ENCODE measurements at places on chromosomes 1 and 21. TPM values are rescaled to one million over a fixed set of nuclear protein-coding genes. Genes with fewer than 3 reads are reported as not detected.

GRCh38 chr1:18783705-18784481, 75.6 kb downstream of the TAS1R2 start:
- DNase-seq, result no peak
- no peak overlapping the region for H3K27ac ChIP-seq
- H3K36me3 ChIP-seq, result no peaks in the 10 kb centered on the region
- H3K27me3 ChIP-seq, result peaks cover 13% of the 10 kb centered on the region
- H3K4me3 ChIP-seq, result no peak overlapping the region

- peaks cover 57% of the 10 kb centered on the region for H3K27me3 ChIP-seq
- H3K4me3 ChIP-seq, result no peak overlapping the region
- H3K27ac ChIP-seq, result no peak overlapping the region
- peaks cover 6% of the 10 kb centered on the region for H3K4me1 ChIP-seq
- DNase-seq, result no peak
Measured at GRCh38 chr1:201742476-201742875, 86.5 kb upstream of the IPO9 start.

The ADCY10 gene
- total RNA-seq, result 0.19 TPM

GRCh38 chr1:23651069-23651808, 40.4 kb upstream of the RPL11 start:
- no peaks in the 10 kb centered on the region for H3K36me3 ChIP-seq
- H3K4me1 ChIP-seq, result no peaks in the 10 kb centered on the region
- no peak for DNase-seq
- H3K27me3 ChIP-seq, result peaks cover 1% of the 10 kb centered on the region
- no peak overlapping the region for H3K4me3 ChIP-seq

DNA sequence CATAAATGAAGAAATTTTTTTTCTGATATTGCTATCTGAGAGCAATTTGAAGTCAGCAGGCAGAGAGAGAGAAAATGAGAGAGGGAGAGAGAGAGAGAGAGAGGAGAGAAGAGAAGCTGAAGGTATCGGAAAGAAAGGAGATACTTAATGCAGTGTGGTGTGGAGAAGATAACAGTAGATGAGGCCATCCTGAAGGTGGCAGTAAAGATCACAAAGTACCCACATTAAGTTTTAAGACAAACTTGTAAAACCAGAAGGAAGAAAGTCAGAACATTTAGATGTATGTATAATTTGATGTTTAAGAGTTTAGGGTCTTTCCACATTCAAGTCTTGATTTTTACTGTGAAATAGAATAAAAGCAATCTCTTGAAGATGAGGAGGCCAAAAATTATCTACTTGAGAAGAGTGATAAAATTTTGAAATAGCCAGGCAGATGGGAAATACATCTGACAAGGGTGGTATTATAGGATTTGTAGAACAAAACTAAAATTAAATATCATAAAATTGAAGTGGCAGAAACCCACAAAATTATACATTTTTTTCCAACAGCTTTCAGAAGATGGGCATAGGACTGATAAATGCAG, 1753.4 kb downstream of the MRPL39 start:
- H3K4me3 ChIP-seq, result no peak overlapping the region
- DNase-seq, result peak; percentile 70
- H3K27ac ChIP-seq, result no peak overlapping the region
- peaks cover 5% of the 10 kb centered on the region for H3K4me1 ChIP-seq

DNA sequence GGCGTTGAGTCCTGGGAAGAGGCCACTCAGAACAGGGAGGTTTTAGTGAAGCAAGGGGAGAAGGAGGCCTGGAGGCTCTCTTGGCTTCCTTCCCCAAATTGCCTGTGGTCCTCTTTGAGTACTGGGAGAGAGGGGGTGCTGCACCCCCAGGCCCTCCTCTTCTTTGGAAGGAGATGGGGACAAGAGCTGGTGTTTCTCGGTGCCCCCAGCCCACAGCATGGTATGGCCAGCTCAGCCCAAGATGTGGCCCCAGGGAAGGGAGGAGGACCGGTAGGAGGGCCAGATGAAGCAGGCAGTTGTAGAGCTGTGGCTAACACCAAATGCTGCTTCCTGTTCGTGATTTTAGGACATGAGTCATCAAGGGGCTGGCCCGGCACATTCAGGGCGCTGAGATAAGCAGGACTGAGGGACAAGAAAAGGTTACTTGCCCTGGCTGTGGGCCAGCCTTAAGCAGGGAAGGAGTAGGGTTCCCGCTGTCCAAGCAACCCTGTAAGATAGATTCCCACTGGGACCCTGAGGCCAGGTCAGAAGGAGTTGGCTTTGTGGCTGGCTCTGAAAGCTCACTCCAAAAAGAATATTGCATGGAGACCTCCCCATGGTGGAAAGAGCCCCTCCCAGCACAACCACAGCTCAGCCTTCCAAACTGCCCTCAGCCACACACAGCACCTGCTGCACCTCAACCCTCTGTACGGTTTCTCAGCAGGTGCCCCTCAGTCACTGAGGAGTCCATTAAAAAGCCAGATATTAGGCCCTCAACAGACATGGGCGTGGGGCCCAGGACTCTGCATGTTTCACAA, 4.9 kb upstream of the TNFRSF1B start:
- H3K27ac ChIP-seq, result peak overlapping the region; percentile 95
- peak; percentile 93 for DNase-seq
- H3K4me3 ChIP-seq, result peak overlapping the region; percentile 76
- H3K27me3 ChIP-seq, result no peaks in the 10 kb centered on the region
- H3K4me1 ChIP-seq, result peaks cover 77% of the 10 kb centered on the region

- no peak overlapping the region for H3K4me3 ChIP-seq
- DNase-seq, result no peak
- H3K4me1 ChIP-seq, result peaks cover 23% of the 10 kb centered on the region
- H3K36me3 ChIP-seq, result peaks cover 1% of the 10 kb centered on the region
Measured at GRCh38 chr1:154497026-154497806, 4.8 kb upstream of the TDRD10 start.

The VASH2 gene
- total RNA-seq, result 0.84 TPM

- H3K27ac ChIP-seq, result no peak overlapping the region
- H3K36me3 ChIP-seq, result no peaks in the 10 kb centered on the region
- no peak overlapping the region for H3K4me3 ChIP-seq
- H3K27me3 ChIP-seq, result no peaks in the 10 kb centered on the region
Measured at GRCh38 chr1:189158155-189158554, 1319.5 kb downstream of the BRINP3 start.

The IL19 gene
- total RNA-seq, result not detected

GRCh38 chr21:34367320-34367935, 3.6 kb downstream of the KCNE2 start:
- no peak overlapping the region for H3K27ac ChIP-seq
- H3K4me3 ChIP-seq, result no peak overlapping the region
- H3K4me1 ChIP-seq, result no peaks in the 10 kb centered on the region
- H3K36me3 ChIP-seq, result no peaks in the 10 kb centered on the region
- H3K27me3 ChIP-seq, result peaks cover 24% of the 10 kb centered on the region
- DNase-seq, result peak; percentile 81

The ADAM30 gene
- not detected for total RNA-seq

- DNase-seq, result no peak
- H3K27ac ChIP-seq, result no peak overlapping the region
- no peaks in the 10 kb centered on the region for H3K36me3 ChIP-seq
- H3K4me3 ChIP-seq, result no peak overlapping the region
- H3K27me3 ChIP-seq, result peaks cover 8% of the 10 kb centered on the region
Measured at GRCh38 chr1:6939363-6939762, 154.1 kb downstream of the CAMTA1 start.

DNA sequence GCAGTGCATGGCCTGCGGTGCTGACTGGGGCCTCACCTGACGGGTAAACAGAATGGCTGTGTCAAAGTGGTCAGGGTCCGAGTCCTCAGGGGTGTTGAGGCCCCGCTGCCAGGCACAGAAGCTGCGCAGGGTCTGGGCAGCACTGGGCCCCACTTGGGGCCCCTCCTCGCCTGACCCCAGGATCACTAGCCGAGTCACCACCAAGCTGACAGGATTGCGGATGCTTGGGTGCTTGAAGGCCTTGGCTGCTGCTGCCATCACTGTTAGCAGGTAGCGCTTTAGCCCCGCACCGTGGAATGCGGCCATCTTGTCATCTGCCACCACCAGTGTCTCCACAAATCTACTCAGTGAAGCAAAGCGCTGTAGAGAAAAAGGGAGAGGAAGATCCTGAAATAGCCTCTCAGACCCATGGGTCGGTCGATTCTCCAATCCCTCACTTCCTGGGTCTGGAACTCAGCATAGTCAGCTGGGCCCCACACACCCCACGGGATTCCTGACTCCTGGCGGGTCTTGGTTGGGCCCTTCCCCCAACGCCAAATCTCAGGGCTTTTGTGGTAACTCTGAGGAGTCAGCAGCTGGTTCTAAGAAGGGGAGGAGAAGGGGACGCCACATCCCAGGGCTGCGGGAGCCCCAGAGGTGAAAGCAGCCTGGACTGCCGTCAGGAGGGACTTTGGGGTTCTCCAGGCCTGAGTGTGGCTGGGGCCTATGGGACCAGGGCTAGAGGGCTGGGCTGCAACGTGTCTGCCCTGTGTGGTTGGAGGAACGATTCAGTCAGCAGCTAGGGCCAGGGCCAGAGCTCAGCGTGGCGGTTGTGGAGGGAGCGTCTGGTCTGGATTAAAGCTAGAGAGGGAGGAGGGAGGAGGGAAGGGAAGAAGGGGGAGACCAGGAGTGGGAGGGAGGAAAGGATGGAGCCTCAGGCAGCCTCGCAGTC, 2.1 kb downstream of the ADAMTS4 start:
- H3K27me3 ChIP-seq, result no peaks in the 10 kb centered on the region
- no peak for DNase-seq
- H3K4me1 ChIP-seq, result peaks cover 50% of the 10 kb centered on the region
- H3K4me3 ChIP-seq, result no peak overlapping the region
- H3K27ac ChIP-seq, result no peak overlapping the region
- no peaks in the 10 kb centered on the region for H3K36me3 ChIP-seq

The AKNAD1 gene
- not detected for total RNA-seq

The SOX13 gene
- 0.17 TPM for total RNA-seq

The FAM78B gene
- total RNA-seq, result 1.9 TPM

The LMOD1 gene
- not detected for total RNA-seq

- no peak overlapping the region for H3K4me3 ChIP-seq
- no peak overlapping the region for H3K27ac ChIP-seq
- peaks cover 8% of the 10 kb centered on the region for H3K27me3 ChIP-seq
- DNase-seq, result no peak
- H3K36me3 ChIP-seq, result no peaks in the 10 kb centered on the region
Measured at GRCh38 chr1:222523852-222524251, 24.1 kb downstream of the HHIPL2 start.

DNA sequence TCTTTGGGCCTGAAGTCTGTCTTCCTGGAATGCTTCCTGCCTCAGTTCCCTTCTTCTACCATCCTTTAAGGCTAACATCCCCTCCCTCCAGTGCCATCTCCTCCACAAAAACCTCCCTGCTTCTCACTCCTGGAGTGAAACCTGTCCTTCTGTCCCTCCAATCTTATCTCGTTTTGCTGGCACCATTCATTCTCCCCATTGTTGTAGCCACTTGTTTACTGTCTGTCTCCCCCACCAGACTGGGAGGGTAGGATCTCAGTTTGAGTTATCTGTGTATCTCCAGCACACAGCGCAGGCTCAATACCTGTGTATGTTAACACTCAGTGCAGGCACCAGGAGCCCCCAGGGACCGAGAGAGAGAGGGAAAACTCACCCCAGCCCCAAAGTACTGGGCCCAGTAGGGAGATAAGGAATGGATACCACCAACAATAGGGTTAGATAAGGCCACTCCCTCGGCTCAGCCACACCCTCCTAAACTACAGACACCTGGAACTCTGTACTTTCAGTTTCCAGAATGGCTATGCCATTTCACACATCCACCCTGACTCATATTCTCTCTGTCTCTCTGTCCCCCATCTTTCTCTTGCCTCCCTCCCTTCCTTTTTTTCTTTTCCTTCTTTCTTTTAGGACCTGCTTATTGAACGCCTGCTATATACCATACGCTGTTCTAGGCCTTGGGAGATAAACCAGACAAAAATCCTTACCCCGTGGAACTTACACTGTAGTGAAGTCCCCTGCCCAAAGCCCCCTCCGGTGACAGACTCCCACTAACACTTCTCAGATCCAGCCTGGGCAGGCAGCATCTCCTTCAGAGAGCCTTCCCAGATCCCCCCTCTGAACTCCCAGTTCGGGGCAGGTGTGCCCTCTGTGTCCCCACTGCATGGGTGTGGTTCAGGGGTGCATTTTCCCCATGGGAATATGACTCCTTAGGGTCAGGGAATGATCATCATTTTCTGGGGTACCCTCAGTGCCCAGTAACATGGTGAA, 3.3 kb upstream of the SSBP3 start:
- peaks cover 3% of the 10 kb centered on the region for H3K27me3 ChIP-seq
- peak; percentile 85 for DNase-seq
- H3K27ac ChIP-seq, result peak overlapping the region; percentile 96
- H3K4me3 ChIP-seq, result peak overlapping the region; percentile 93
- H3K4me1 ChIP-seq, result peaks cover 46% of the 10 kb centered on the region

The FAAH gene
- total RNA-seq, result 6.8 TPM

GRCh38 chr1:25629836-25630235, 13.2 kb downstream of the MAN1C1 start:
- DNase-seq, result no peak
- H3K4me3 ChIP-seq, result no peak overlapping the region
- H3K27ac ChIP-seq, result no peak overlapping the region
- H3K27me3 ChIP-seq, result peaks cover 55% of the 10 kb centered on the region

DNA sequence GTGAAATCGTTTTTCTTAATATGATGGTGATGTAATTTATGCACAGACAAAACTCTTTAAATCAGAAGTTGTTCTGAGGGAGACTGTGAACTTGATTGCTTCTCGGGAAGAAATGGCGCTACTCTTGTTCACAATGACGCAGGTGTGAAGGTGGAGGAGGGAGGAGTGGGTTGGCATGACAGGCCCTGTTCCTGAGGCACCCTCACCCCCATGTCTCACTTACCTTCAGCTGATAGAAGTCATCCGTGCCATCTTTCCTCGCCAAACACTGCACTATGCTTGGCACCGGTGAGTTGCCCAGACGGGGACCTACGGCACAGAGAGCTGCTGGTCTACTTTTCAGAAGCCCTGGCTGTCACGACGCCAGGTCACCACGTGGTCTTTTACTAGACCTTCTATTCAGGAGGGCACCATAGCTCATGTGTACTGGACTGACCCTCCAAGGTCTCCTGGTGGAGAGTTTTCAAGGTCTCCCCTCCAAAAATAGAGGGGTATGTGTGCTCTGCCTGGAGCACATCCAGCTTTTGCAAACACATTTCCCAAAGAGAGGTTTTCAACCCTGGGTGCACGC, 27.1 kb downstream of the STK40 start:
- no peak for DNase-seq
- H3K27me3 ChIP-seq, result no peaks in the 10 kb centered on the region
- H3K36me3 ChIP-seq, result peaks cover 43% of the 10 kb centered on the region
- peak overlapping the region; percentile 88 for H3K27ac ChIP-seq
- peaks cover 16% of the 10 kb centered on the region for H3K4me1 ChIP-seq
- H3K4me3 ChIP-seq, result no peak overlapping the region

- H3K36me3 ChIP-seq, result no peaks in the 10 kb centered on the region
- H3K4me3 ChIP-seq, result no peak overlapping the region
- H3K27me3 ChIP-seq, result no peaks in the 10 kb centered on the region
- H3K4me1 ChIP-seq, result peaks cover 14% of the 10 kb centered on the region
- H3K27ac ChIP-seq, result no peak overlapping the region
Measured at GRCh38 chr1:36112823-36113222, 12.2 kb downstream of the COL8A2 start.

GRCh38 chr1:55997536-55997935, 581.8 kb downstream of the PLPP3 start:
- H3K27me3 ChIP-seq, result no peaks in the 10 kb centered on the region
- no peaks in the 10 kb centered on the region for H3K36me3 ChIP-seq
- DNase-seq, result no peak
- no peaks in the 10 kb centered on the region for H3K4me1 ChIP-seq
